NCI-H345 (cell line): ENCODE measurements at places on chromosomes 7 and 10.

DNA sequence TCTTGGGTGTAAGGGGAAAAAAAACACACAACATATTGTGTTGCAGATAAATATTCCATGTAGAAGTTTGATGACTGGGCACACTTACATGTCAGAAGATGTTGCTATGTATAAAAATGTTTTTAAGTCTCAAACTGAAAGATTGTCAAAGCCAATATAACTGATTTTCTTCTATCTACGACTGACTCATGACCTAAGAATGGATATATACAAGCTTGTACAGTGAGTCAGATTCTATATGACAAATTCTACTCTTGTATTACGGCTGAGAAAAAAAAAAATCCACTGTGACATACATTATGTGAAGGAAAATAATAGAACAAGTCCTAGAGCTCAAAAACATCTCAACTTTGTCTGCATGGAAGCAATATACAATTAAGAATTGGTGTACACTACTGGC, 343.0 kb upstream of the PCDH15 start:
- no peak for DNase-seq

- DNase-seq = no peak
These were observed 58.1 kb downstream of the CTBP2 start for GRCh38 chr10:125102246-125102645.

- no peak for DNase-seq
These were observed 302.2 kb downstream of the BBS9 start for GRCh38 chr7:33431543-33431942.

GRCh38 chr10:84298057-84298456, 30.3 kb upstream of the CCSER2 start:
- DNase-seq = no peak

- no peak for DNase-seq
These were observed 301.9 kb downstream of the AHR start for GRCh38 chr7:17600340-17600752.

- no peak for DNase-seq
These were observed 933.6 kb upstream of the ZWINT start for GRCh38 chr10:57294698-57295097.

DNA sequence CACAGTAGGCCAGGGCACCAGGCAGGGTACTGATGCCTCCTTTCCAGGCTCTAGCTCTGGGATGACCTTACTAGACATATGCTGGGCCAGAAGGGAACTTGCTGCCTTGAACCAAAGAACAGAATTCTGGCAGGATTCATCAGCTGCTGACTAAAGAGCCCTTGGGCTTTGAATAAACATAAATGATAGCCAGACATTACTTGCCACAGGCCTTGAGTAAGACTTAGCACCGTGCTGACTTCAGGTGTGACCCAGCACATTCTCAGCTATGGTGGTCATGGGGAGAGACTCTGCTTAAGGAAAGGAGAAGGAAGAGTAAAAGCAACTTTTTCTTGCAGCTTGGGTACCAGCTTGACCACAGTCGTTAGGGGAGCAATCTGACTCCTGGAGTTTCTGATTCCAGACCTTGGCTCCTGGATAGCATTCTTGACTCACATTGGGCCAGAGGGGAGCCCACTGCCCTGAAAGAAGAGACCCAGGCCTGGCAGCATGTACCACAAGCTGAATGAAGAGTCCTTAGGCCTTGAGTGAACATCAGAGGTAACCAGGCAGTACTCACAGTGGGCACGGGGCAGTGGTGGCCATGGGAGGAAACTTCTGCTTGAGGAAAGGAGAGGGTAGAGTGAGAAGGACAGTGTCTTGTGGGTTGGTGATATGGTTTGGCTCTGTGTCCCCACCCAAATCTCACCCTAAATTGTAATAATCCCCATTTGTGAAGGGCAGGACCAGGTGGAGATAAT, 926.1 kb upstream of the SORCS1 start:
- DNase-seq = no peak
